Fibroblast of mammary gland (primary cell): ENCODE measurements at places on chromosomes 4 and X.
A peak's percentile ranks its signal among the peaks of the same experiment; 100 is the strongest.

DNA sequence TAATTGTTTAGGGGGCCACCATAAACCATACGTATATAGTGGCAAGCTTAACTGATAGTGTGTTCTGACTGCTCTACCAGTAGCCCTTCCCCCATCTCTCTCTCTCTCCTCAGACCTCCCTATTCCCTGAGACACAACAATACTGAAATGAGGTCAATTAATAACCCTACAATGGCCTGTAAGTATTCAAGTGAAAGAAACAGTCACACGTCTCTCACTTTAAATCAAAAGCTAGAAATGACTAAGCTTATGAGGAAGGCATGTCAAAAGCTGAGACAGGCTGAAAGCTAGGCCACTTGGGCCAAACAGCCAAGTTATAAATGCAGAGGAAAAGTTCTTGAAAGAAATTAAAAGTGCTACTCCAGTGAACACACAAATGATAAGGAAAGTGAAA is 78.0 kb downstream of the PRDM5 start:
- no peak for DNase-seq

- no peak for DNase-seq
Observed at GRCh38 chr4:155001251-155001650, 207.2 kb upstream of the NPY2R start.

- peak; percentile 96 for DNase-seq
Observed at GRCh38 chrX:47200385-47201150, 6.9 kb downstream of the UBA1 start.

GRCh38 chr4:126004941-126005340 is 690.2 kb downstream of the FAT4 start:
- DNase-seq = peak; percentile 29

GRCh38 chr4:87423317-87424098 is 1.1 kb downstream of the NUDT9 start:
- DNase-seq = peak; percentile 34

DNA sequence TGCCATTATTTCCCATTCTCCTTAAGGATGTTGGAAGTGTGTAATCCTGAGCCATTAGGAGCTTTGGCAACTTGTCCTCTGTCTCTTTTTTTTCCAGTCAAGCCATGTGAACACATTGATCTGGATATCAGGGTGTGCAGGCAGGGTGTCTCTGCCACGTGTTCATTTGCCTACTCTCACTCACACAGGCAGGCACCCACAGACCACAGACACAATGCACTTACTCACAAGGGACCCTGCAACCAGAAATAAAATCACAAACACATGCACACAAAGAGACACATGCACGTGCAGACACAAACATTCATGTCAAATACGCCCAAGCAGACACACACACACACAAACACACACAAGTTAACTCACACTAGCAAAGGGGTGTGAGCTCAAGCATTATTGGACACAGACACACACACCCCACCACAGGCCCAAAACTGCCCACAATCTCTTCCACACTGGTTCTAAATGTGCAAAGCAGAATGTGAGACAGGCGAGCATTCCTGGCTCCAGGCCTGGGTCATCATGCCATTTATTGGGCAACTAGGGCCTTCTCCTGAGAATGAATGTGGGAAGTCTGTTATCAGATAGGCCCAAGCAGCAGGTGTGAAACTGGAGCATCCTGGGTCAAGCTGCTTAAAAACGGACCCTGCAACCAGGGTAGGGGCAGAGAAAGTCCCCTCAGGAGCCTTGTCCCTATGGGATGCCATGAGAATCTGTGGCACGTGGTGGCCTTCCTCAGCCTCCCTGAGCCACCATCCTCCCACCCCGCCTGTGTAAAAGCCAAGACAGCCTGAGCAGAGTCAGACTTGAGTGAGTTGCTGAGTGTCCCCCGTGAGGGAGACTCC is 63.4 kb downstream of the NBDY start:
- no peak for DNase-seq

GRCh38 chrX:74286950-74287740 is 16.8 kb upstream of the ZCCHC13 start:
- peak; percentile 58 for DNase-seq

DNA sequence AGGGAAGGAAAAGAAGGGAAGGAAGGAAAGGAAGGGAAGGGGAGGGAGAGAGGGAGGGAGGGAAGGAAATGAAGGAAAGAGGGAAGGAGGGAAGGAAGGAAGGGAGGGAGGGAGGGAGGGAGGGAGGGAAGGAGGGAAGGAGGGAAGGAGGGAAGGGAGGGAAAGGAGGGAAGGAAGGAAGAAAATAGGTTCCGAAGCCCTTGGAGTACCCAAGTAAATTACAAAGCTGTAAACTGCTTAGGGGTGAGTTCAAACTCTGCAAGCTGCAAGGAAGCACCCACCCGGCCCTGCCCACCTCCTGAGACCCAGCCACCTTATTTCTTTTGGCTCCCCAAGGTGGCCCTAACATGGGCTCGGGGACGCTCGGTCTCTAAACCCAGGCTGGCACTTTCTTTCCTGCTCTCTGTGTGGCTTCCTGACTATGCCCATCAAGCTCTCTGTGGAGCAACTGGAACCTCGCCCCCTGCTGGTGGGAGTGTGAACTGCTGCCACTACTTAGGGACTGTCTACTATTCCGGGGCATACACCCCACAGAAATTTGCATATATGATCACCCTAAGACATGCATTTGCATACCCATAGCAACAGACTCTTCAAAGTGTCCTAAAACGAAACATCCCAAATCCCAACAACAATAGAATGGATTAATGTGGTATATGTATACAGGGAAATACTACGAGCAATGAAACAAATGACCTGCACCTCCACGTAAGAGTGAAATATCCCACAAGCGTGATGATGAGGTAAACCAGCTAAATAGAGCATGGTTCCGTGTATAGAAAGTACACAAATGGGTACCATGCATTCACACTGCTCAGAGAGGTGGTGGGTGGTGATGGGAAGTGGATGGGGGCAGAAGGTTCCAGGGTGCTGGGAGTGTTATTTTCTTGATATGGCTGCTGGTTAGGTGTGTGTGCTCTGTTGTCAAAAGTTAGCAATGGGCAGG is 151.7 kb upstream of the TBL1X start:
- no peak for DNase-seq

DNA sequence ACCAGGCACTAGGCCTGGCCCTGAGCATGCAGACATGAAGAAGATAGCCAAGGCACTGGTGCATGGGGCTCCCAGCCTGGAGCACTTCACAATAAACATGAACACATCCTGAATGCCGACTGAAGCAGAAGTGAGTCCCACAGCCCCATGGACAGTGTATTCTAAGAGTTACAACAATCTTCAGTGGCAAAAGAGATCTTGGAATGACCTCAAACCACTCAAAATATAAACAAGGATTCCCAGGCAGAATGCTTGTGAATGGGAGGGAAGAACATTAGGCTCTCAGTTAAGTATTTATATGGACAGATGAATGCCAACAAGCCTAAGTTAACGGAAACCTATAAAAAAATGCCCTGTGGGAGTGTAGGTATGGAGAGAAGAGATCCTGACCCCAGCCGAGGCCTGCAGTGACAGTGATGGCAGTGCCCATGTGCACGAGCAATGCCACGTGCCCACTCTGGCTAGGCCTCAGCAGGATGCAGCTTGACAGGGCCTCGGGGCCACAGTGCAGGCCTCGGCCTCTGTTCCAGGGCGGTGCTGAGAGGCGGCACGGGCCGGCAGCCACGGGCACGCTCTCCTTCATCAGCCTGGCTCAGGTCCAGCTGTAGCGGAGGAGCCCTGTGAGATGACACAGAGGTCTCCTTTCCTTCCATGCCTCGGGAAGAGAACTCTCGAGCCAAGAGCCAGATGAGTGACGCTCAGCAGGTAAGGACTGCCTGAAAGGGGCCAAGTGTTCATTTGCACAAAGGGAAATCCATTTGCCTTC is 49.2 kb downstream of the IRF2 start:
- no peak for DNase-seq

DNA sequence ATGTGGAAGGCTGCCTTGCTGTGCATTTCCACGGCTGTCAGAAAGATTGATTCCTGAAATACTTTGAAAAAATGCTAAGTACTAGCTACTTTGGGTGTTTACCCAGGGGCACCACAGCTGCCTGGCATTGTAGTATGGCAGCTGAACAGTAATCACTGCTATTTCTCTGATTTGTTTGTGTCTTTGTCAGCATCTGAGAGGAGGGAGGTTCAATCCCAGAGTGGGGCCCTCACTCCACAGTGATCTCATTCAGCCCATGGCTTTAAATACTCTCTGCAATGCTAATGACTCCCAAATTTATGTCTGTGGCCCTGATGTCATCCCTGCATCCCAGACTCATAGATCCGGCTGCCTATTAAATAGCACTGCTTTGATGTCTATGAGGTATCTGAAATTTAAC is 575.3 kb upstream of the MAGEB2 start:
- DNase-seq = no peak

DNA sequence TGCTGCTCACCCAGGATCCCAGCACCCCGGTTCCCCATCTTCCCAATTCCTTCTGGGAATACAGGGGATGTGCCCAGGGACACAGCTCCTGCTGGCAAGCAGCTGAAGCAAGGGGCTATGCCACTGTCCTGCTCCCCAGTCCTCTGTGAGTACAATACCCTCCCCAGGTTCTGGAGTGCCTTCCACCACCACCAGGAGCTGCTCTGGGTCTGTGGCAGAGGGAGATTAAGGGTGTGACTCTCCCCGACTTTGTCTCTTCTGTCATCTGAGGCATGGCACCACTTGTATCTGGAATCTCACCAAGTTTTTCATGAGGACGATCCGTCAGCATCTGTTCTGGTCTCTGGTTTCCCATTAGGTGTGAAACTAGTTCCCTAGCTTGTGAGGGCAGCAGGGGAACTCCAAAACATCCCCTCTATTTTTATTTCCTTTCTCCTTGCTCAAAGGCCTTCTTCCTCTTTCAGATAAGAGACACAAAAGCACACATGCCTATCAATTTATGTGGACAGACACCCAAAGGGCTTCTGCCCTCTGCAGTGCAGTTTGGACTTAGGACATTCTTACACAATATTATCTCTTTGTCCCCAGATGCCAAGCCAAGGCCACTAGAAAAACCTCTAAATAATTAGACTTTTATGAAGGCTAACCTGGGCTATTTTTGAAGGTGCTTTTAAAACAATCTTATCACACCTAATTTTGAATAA is 26.8 kb downstream of the MGST2 start:
- DNase-seq = no peak

DNA sequence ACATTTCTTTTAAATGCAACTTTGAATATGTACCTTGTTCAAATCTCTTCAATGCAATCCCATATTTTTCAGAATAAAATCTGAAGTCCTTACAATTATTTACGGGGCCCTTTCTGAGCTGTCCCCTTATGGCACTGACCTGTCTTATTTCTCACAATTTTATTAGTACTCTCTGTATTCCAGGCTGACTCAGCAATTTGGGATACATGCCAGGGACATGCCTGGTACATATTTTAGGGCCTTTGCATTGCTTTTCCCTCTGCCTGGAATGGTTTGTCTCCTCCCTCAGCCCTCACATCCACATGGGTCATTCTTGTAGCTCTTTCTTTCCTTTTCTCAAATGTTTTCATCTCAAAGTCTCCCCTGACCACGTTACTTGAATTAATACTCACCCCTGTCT is 172.2 kb upstream of the TECRL start:
- DNase-seq = peak; percentile 70

GRCh38 chr4:188287169-188287894 is 148.1 kb downstream of the TRIML1 start:
- no peak for DNase-seq

DNA sequence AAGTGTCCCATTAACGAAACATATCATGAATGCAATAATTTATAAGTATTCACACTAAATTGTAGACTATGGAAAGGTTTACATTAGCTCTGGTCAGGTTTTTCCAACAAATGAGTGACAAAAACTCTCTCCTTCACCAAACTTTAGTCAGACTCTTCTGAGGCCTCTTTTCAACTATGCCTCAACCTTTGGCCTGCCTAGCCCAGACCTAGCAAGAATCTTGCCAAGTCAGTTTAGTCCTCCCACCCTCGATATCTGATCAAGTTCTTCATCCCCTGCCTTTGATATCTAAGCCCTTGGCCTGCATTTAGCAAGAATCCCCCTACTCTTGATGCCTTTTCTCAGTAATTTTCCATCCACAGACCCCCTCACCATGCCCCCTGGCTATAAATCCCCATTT is 37.9 kb downstream of the CCDC158 start:
- no peak for DNase-seq

- no peak for DNase-seq
Observed at GRCh38 chr4:140031061-140031460, 122.9 kb downstream of the MAML3 start.

DNA sequence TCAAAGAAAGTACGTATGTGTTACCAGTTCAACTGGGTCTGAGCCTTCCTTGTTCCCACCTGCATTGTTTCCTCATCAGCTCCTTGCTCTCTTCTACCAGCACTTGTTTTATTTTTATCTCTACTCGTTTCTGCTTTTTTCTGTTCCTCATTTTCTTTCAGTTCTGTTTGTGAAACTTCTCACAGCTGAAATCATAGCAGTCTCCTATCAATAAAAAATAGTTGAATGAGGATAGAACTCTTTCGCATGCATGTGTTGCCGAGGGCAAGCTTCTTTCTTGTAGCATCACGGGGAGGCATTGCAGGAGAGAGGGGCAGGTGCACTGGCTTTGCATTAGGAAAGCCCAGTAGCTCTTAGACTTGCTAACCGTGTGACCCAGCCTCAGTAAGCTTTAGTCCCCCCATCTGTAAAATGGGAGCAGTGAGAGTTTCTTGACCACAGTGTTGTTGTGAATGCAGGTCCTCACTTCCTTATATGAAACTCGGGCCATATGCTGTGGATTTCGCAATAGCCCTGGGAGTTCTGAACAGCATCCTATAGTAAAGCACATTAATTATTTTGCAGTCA is 24.7 kb downstream of the OFD1 start:
- peak; percentile 36 for DNase-seq

GRCh38 chr4:176302283-176303275 is 17.2 kb upstream of the SPCS3 start:
- DNase-seq = peak; percentile 84

GRCh38 chr4:132101526-132101925 is 1047.6 kb upstream of the PCDH10 start:
- peak; percentile 21 for DNase-seq

DNA sequence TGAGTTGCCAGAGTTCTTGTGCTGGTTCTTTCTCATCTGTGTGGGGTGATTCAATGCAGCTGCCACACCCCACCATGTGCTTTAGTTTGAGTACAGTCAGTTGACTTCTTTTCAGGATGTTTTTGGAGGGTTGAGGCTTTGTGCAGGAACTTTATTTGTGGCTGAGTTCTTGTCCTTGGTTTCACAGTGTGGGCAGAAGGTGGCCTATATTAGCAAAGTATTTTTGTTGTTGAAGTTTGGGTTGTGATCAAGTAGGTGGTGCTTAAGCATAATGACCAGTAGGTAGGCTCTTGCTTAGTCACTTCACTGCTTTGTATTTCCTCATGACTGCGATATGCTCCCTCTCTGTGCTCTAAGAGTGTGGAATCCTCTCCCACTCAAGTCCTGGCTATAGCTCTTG is 80.3 kb downstream of the ARHGAP24 start:
- peak; percentile 61 for DNase-seq

GRCh38 chrX:149531599-149531998 is 9.2 kb upstream of the EOLA1 start:
- DNase-seq = peak; percentile 8

- no peak for DNase-seq
Observed at GRCh38 chrX:124975456-124975855, 344.2 kb upstream of the TEX13C start.
